T-cell (primary cell): ENCODE measurements at places on chromosomes 5 and 9. TPM values are rescaled to one million over a fixed set of nuclear protein-coding genes. Genes with fewer than 3 reads are reported as not detected.

Gene ZNF300
- 2.8 TPM for total RNA-seq

Gene KCNV2
- not detected for total RNA-seq

Gene SV2C
- 0.03 TPM for total RNA-seq

Gene OR2V1
- total RNA-seq = not detected

Gene GPR150
- total RNA-seq = 2.1 TPM

Gene PPP3R2
- not detected for total RNA-seq

Gene FCHO2
- total RNA-seq = 0.90 TPM

Gene SPATA31A1
- not detected for total RNA-seq

Gene TMEM232
- 1.5 TPM for total RNA-seq

Gene CARTPT
- not detected for total RNA-seq

Gene OBP2B
- not detected for total RNA-seq
